ENCODE measurements at places on chromosomes 1 and 21.

DNA sequence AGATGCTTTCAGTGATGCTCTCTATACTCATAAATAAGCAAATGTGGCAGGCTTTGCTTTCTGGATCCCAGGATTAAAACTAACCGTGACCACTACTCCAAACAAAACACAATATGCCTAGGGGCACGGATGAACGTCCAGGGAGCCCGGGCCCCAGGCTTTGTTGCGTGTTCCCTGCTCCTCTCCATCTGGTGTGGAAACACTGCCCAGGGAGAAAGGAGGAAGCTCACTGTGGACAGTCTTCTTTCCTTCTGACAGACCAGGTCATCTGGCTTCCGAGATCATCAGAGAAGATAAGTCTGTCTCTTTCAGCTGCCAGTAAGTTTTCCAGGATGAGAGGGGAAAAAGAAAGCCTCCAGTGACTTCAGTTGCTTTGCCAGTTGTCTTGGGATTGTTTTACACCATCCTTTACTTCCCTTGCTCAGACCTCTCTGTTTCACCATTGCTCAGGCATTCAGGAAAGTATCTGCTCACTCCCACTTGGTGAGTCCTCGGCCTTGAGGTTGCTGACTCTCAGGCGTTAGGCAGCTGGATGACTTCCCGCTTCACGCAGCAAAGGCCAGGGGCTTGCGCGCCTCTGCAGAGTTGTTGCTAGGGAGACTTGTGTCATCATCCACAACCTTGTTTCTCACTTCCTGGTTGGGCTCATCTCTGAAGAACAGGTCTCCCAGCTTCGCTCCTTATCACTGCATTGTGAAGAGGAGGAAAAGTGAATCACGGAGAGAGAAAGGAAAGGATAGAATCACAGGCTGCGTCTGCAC lies 20.6 kb upstream of the PGD start:
- peak; percentile 77 for DNase-seq

DNA sequence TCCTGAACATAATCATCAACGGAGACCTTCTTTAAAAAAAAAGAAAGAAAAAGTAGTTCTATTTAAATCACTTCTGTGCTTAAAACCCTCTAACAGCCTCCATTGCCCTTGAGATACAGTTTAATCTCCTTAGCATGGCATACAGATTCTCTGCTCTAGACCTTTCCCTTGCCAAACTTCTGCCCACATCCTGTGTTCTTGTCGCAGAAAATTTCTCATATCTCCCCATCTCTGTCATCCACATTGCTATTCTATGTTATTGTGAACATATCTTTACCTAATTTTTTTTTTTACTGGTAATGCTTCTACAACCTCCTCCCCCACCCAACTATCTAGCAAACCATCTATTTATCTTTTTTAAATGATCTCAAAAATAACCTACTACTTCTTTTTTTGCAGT lies 135.7 kb upstream of the PROX1 start:
- DNase-seq = no peak

DNA sequence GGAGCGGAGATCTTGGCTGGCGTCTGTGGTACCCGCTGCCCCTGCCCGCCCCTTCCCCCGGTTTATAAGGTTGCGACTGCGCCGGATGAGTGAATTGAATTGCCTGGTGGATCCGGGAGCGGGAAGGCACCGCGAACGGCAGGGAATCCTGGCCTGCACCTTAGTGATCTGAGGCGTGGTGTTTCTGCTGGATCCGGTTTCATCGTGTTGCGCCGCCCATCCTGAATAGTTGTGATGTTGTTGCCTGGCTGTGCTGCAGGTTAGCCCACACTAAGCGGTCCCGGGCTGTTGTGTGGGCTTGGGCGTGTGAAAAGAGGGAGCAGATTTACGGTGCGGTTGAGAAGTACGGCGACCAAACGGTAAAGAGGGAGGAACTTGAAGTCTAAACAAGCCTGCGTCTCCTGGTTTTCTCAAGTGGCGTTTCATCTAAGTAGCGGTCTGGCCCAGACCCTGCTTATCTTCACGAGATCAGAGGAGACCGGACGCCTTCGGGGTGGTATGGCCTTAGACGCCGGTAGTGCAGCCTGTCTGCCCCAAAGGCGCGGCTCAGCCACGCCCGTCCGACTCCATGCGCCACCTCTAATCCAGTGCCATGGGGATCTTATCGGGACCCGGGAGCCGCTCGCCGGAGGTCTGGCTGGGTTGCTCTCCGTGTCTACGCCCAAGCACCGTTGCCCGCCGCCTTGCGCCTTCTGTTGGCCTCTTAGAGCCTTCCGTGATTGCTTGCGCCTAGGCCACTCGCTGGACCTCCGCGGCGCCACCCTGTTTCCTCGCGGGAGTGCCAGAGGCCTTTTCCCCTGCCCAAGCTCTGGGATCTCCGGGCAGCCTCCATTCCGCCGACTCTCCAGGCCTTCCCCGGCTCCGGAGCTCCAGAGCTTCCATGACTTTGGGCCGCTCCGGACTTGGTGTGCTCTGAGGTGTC lies 87.5 kb upstream of the RHOU start:
- peak; percentile 45 for DNase-seq

- DNase-seq = no peak
Measured at GRCh38 chr1:36068866-36069265, 15.0 kb upstream of the TEKT2 start.

GRCh38 chr1:203995228-203995627 lies 77.7 kb upstream of the SOX13 start:
- DNase-seq = no peak

Measured in fibroblast of skin of abdomen (primary cell).